Left lobe of liver (tissue), 2 donors: ENCODE measurements at places on chromosomes 12 and 14. TPM values are rescaled to one million over a fixed set of nuclear protein-coding genes. Genes with fewer than 3 reads are reported as not detected.

FSCB gene
- not detected for total RNA-seq

GZMH gene
- 0.28 TPM for total RNA-seq

RNFT2 gene
- total RNA-seq = 0.40 TPM

C14orf180 gene
- total RNA-seq = 2.4 TPM

LAG3 gene
- total RNA-seq = 2.8 TPM

CDKN3 gene
- total RNA-seq = 0.58 TPM

AQP5 gene
- total RNA-seq = not detected

SMIM41 gene
- not detected for total RNA-seq

KRT3 gene
- total RNA-seq = not detected

HHIPL1 gene
- total RNA-seq = 0.96 TPM

INHBC gene
- total RNA-seq = 51.9 TPM

PLEKHA5 gene
- total RNA-seq = 15.8 TPM

ISM2 gene
- not detected for total RNA-seq

CLEC1A gene
- total RNA-seq = 0.70 TPM

KLRF1 gene
- not detected for total RNA-seq

GLI1 gene
- total RNA-seq = 0.20 TPM

MGP gene
- total RNA-seq = 5.5 TPM

GPR162 gene
- total RNA-seq = 1.3 TPM

CLEC4A gene
- total RNA-seq = 0.33 TPM

HVCN1 gene
- total RNA-seq = 1.5 TPM

SRRM4 gene
- total RNA-seq = not detected
